Hematopoietic multipotent progenitor cell treated with erythropoietin and hydrocortisone succinate and interleukin-3 and kit ligand, for 15 days (in vitro differentiated cells): ENCODE measurements at places on chromosomes 11 and 22.

GRCh38 chr11:68300076-68300830 lies 12.1 kb upstream of the LRP5 start:
- DNase-seq: no peak

DNA sequence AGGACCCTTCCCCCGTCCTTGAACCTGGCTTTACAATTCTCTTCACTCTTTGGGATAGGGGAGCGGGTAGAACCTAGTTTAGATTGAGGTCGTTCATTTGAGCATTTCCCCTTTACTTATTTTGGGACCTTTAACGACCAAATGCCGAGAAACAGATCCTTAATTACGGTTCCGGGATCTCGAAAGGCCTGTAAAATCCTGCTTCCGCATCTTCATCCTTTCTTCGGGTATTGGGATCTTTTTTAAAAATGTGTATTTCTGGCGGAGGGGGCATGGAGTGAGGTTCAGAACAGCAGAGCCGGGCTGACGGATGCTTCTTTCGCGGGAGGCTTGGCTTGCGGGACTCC lies 395 bp upstream of the HIPK3 start:
- DNase-seq: no peak

DNA sequence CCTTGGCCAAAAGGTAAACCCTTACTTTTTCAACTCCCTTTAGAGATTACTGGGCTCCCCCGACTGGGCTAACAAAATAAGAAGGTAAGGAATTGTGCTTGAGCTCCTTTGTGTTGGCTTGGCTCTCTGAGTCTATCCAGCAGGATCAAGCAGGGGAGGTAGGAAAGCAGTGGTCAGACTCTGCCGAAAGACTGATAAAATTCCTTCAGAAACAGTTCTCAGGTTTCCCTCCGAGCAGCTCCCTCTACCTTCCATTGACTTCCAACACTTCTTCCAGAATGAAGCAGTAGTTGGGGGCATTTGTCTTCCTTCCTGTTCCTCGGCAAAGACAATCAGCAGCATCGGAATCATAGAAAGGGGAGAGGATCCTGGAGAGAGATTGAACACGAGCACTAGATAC lies 16.1 kb upstream of the CARD18 start:
- DNase-seq: no peak

DNA sequence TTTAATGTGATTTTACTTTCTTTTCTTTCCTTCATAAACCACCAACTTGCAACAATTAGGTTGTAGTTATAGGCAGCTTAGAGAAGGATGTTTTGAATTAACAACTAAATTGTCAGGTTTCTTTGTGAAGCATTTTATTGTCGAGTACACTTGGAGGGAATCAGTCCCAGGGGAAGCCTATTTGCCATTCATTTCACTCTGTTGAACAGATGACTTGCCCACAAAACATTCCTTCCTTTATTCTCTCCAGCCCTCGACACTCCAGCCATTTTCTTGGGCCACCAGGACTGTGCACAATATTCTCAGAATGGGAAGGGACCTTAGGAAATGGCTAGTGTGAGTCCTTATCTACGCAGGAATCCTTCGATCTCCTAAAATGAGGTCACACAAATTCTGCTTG lies 620.6 kb downstream of the SOX6 start:
- no peak for DNase-seq

DNA sequence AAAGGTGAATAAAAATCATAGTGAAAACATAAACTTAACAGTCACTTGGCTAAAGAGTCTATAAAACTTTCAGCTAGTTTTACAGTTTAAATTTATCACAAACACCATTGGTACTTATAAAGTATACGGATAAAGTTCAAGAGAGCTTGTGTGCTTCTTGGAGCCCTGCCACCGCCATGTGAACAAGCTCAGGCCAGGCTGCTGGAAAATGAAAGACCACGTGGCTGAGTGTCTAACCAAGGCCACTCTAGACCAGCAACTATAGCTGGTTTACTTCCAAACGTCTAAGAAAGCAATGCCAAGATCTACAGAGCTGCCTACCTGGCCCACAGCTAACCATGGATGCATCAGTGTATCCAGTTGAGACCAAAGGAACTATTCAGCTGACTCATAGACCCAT lies 66.3 kb upstream of the API5 start:
- no peak for DNase-seq
